ENCODE measurements at places on chromosomes 12 and 14.

- DNase-seq, result no peak
Observed at GRCh38 chr12:12561371-12562015, 1.2 kb downstream of the DUSP16 start.

DNA sequence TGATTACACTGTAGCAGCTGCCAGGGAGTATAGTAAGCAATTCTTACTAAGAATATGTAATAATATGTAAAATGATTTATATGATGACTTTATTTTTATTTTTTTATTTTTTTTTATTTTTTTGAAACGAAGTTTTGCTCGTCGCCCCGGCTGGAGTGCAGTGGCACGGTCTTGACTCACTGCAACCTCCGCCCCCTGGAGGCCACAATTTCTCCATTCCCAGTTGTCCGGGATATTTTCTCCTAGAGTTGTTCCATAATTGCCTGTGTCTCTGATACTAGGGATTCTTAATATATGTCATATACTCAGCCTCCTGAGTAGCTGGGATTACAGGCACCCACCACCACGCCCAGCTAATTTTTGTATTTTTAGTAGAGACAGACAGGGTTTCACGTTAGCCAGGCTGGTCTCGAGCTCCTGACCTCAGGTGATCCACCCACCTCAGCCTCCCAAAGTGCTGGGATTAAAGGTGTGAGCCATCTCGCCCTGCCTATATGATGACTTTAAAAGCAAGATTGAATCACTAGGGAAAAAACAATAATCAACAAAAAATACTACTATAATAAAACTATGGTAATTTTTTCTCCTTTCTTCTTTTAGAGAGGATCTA is 12.2 kb upstream of the ITPR2 start:
- no peak for DNase-seq

GRCh38 chr14:38121320-38122020 is 86.2 kb upstream of the SSTR1 start:
- no peak for DNase-seq

- no peak for DNase-seq
Observed at GRCh38 chr14:35343702-35344101, 51.5 kb downstream of the PSMA6 start.

DNA sequence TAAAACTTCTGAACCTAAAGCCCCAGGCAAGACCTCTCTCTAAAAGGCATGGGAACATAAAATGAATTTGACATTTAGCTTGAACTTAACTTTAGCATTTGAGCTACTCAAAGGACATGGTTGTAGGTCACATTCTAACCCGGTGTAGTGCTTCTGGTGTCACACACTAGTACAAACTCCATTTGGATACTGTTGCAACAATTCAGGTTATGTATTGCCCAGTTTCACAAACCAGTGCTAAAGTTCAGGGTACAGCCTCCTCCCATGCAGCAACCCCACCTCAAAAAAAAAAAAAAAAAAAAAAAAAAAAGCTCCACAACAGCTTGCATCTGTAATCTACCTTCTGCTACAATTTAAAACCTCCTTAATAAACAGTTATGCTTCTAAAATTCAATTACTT is 7.8 kb downstream of the PPTC7 start:
- no peak for DNase-seq

DNA sequence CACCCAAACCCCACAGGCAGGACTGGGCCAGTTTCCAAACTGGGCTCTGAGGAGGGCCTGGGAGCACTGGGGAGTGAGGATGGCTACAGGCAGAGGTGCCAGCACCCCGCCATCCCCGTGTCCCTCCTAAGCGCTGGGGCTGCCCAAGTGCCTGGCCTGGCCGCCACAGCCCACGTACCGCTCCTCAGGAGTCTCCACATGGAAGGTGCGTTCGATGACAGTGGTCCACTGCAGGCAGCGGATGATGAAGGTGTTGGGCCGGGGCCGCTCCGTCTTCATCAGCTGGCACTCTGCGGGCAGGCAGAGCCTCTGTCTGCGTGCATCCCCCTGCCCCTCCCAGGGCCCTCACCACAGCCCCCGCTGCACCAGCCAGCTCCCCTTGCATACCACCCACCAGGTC is 19.1 kb downstream of the AKT1 start:
- no peak for DNase-seq

GRCh38 chr14:89902881-89903280 is 51.6 kb downstream of the EFCAB11 start:
- DNase-seq, result no peak

- DNase-seq, result no peak
Observed at GRCh38 chr12:68809190-68810026, 1.4 kb downstream of the MDM2 start.

DNA sequence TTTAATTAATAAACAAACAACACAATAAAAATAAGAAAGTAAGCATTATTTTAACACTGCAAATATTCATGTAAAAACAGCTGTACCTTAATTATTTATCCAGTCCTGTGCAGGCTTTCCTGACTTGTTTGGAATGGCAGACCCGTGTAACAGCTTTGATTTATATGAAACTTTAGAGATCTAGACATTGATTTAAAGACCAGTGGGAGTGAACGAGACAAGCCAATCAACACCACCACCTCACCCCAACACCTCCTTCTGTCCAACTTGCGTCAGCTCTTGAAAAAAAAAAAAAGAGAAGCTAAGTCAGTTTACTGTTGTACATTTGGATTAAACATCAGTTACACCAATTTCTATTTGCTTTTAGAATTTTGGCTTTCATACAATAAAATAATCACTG is 22.3 kb downstream of the SLC38A4 start:
- no peak for DNase-seq

- no peak for DNase-seq
Observed at GRCh38 chr12:92021666-92022035, 124.0 kb downstream of the BTG1 start.

DNA sequence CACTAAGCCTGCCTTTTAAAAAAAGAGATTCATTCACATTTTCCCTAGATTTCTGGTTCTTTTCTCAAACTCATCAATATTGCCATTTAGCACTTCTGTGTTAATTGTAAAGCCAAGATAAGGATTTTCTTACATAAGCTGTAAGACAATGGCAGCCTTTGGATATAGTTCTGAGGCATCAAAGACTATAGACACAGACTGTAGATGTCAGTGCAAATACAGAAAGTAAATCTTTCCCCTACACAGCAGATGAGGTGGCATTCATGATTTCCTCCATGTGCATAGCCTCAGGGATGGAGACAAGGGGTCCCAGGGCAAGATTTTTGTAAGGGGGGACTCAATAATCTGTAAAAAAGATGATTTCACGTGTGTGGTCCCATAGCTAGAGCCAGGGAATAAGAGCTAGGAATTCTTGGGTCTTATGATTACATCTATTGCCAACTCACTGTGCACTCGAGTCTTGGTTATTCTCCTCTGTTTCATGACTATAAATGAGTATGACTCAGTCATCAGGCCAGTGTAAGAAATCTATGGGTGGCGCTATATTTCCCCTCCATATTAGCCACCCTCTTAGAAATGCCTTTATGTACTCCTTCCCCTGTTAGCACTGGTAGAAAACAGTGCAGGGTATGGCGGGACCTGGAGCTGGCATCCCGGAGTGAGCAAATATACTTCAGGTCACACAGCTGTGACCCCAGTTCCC is 207.5 kb downstream of the EXOC5 start:
- DNase-seq, result no peak

GRCh38 chr14:67417633-67418032 is 5.7 kb upstream of the PLEK2 start:
- DNase-seq, result no peak
